CD4-positive, alpha-beta memory T cell (primary cell): ENCODE measurements at places on chromosomes 12 and 14. TPM values are rescaled to one million over a fixed set of nuclear protein-coding genes. Genes with fewer than 3 reads are reported as not detected.
A peak's percentile ranks its signal among the peaks of the same experiment; 100 is the strongest.

DNA sequence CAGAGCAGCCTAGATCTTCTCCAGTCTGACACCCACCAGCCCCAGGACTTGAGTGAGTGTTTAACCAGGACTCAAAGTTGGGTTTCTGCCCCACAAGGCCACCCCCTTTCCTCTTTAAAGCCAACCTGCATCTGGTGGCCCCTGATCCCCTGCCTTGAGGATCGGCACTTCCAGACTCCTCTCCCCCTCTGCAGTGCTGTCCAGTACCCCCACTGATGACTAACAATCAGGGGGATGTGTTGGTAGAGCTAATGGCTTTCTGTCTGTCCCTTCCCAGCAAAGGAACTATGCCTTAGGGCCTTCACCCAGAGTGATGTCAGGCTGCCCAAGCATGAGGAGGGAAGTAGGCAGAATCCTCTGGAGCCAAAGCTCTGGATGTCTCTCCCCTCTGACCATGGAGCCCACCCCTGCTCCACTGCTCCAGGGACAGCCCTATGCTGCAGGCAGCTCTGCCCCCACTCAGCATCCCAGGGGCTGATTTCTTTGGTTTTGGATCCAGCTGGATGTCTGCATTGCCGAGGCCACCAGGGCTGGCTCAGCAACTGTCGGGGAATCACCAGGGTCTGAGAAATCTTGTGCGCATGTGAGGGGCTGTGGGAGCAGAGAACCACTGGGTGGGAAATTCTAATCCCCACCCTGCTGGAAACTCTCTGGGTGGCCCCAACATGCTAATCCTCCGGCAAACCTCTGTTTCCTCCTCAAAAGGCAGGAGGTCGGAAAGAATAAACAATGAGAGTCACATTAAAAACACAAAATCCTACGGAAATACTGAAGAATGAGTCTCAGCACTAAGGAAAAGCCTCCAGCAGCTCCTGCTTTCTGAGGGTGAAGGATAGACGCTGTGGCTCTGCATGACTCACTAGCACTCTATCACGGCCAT lies 42.9 kb downstream of the DAD1 start:
- DNase-seq, result peak; percentile 71
- peak overlapping the region; percentile 72 for H3K27ac ChIP-seq
- H3K27me3 ChIP-seq, result no peaks in the 10 kb centered on the region
- peaks cover 99% of the 10 kb centered on the region for H3K4me1 ChIP-seq
- peaks cover 89% of the 10 kb centered on the region for H3K36me3 ChIP-seq

GRCh38 chr12:101619858-101620761 lies 25.3 kb downstream of the MYBPC1 start:
- no peaks in the 10 kb centered on the region for H3K27me3 ChIP-seq
- H3K36me3 ChIP-seq, result no peaks in the 10 kb centered on the region
- peaks cover 9% of the 10 kb centered on the region for H3K4me1 ChIP-seq
- H3K4me3 ChIP-seq, result no peak overlapping the region
- DNase-seq, result no peak

- no peak overlapping the region for H3K27ac ChIP-seq
- H3K4me1 ChIP-seq, result no peaks in the 10 kb centered on the region
- H3K27me3 ChIP-seq, result no peaks in the 10 kb centered on the region
- DNase-seq, result no peak
- no peak overlapping the region for H3K4me3 ChIP-seq
Observed at GRCh38 chr12:25859976-25860375, 98.5 kb upstream of the RASSF8 start.

Gene BHLHE41
- 0.55 TPM for total RNA-seq

- no peak overlapping the region for H3K4me3 ChIP-seq
- H3K36me3 ChIP-seq, result no peaks in the 10 kb centered on the region
- H3K4me1 ChIP-seq, result no peaks in the 10 kb centered on the region
- no peaks in the 10 kb centered on the region for H3K27me3 ChIP-seq
- no peak for DNase-seq
- H3K27ac ChIP-seq, result no peak overlapping the region
Observed at GRCh38 chr12:107448198-107448597, 237.4 kb upstream of the PWP1 start.

- no peak overlapping the region for H3K4me3 ChIP-seq
- H3K27me3 ChIP-seq, result no peaks in the 10 kb centered on the region
- no peak for DNase-seq
- no peak overlapping the region for H3K27ac ChIP-seq
- H3K4me1 ChIP-seq, result no peaks in the 10 kb centered on the region
- H3K36me3 ChIP-seq, result no peaks in the 10 kb centered on the region
Observed at GRCh38 chr12:70534466-70534865, 102.8 kb downstream of the PTPRB start.

Gene DIP2B
- 29.1 TPM for total RNA-seq

- no peaks in the 10 kb centered on the region for H3K36me3 ChIP-seq
- DNase-seq, result no peak
- H3K4me3 ChIP-seq, result no peak overlapping the region
- peak overlapping the region; percentile 66 for H3K27ac ChIP-seq
Observed at GRCh38 chr14:73745571-73746519, 31.7 kb upstream of the PNMA1 start.

GRCh38 chr14:61628016-61628725 lies 67.1 kb upstream of the HIF1A start:
- H3K4me3 ChIP-seq, result no peak overlapping the region
- H3K4me1 ChIP-seq, result no peaks in the 10 kb centered on the region
- H3K27ac ChIP-seq, result no peak overlapping the region
- no peak for DNase-seq

- peak overlapping the region; percentile 14 for H3K27ac ChIP-seq
- peaks cover 7% of the 10 kb centered on the region for H3K36me3 ChIP-seq
- peaks cover 46% of the 10 kb centered on the region for H3K4me1 ChIP-seq
Observed at GRCh38 chr12:130868412-130868811, 3.5 kb upstream of the RAN start.

- H3K4me3 ChIP-seq, result no peak overlapping the region
Observed at GRCh38 chr12:76156314-76156713, 71.8 kb upstream of the NAP1L1 start.

GRCh38 chr14:50677527-50678063 lies 9.5 kb upstream of the SAV1 start:
- H3K27ac ChIP-seq, result no peak overlapping the region
- no peaks in the 10 kb centered on the region for H3K36me3 ChIP-seq
- no peak for DNase-seq
- no peaks in the 10 kb centered on the region for H3K27me3 ChIP-seq
- H3K4me1 ChIP-seq, result no peaks in the 10 kb centered on the region
- H3K4me3 ChIP-seq, result no peak overlapping the region

DNA sequence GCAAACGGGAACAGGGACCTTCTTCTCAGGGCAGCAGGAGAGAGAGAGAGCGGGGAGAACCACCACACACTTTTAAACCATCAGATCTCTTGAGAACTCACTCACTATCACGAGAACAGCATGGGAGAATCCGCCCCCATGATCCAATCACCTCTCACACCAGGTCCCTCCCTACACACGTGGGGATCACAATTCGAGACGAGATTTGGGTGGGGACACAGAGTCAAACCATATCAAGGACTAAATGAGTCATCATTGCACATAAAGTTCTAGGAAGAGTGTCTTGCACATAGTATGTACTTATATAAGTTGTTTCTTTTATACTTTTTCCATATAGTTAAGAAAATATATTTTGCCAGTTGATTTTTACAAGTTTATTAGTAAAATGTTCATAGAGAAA lies 17.6 kb upstream of the NTN4 start:
- H3K4me1 ChIP-seq, result no peaks in the 10 kb centered on the region
- H3K27me3 ChIP-seq, result no peaks in the 10 kb centered on the region
- H3K27ac ChIP-seq, result no peak overlapping the region
- H3K4me3 ChIP-seq, result no peak overlapping the region

Gene CPM
- 3.1 TPM for total RNA-seq

DNA sequence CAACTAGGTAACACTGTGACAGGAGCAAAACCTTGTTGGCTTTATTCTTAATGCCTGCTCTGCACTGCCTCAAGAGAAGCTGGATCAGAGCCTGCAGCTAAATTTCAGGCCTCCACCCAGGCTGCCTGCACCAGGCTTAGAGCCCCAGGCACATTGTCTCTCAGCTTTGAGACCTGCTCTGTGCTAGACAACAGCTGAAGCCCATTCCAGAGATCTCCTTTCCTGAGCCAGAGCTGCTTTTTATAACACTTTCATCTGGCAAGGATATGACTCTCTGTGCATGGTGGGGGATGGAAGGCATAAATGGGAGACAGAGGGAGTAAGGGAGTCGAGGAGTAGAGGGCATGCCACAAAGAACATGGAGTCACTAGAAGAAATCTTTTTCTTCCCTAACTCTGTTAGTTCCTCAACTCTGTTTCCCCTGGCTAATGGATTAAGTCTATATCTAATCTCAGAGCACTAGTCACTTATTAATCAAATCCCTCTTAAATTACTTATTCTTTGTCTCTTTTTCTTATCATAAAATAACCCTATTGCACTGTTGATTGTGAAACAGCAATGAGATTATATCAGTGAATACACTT lies 27.1 kb upstream of the LUM start:
- H3K27me3 ChIP-seq, result no peaks in the 10 kb centered on the region
- no peaks in the 10 kb centered on the region for H3K4me1 ChIP-seq
- no peak overlapping the region for H3K4me3 ChIP-seq
- no peak overlapping the region for H3K27ac ChIP-seq

- H3K36me3 ChIP-seq, result peaks cover 59% of the 10 kb centered on the region
- peaks cover 11% of the 10 kb centered on the region for H3K4me1 ChIP-seq
- DNase-seq, result no peak
- H3K27me3 ChIP-seq, result no peaks in the 10 kb centered on the region
- H3K27ac ChIP-seq, result no peak overlapping the region
- H3K4me3 ChIP-seq, result no peak overlapping the region
Observed at GRCh38 chr14:24207104-24207551, 1.6 kb downstream of the TSSK4 start.

Gene NRXN3
- not detected for total RNA-seq

Gene SGPP1
- 12.2 TPM for total RNA-seq

- H3K36me3 ChIP-seq, result no peaks in the 10 kb centered on the region
- H3K4me3 ChIP-seq, result no peak overlapping the region
- no peaks in the 10 kb centered on the region for H3K4me1 ChIP-seq
- no peak overlapping the region for H3K27ac ChIP-seq
- H3K27me3 ChIP-seq, result no peaks in the 10 kb centered on the region
Observed at GRCh38 chr14:62445570-62445969, 599.7 kb downstream of the KCNH5 start.

Gene RHEBL1
- 2.7 TPM for total RNA-seq

Gene TAS2R7
- total RNA-seq, result not detected

GRCh38 chr12:2639020-2639298 lies 155.8 kb upstream of the FKBP4 start:
- peaks cover 5% of the 10 kb centered on the region for H3K27me3 ChIP-seq
- no peaks in the 10 kb centered on the region for H3K36me3 ChIP-seq
- DNase-seq, result no peak
- no peak overlapping the region for H3K27ac ChIP-seq
- no peak overlapping the region for H3K4me3 ChIP-seq

- no peak overlapping the region for H3K4me3 ChIP-seq
- H3K4me1 ChIP-seq, result peaks cover 7% of the 10 kb centered on the region
- H3K27me3 ChIP-seq, result no peaks in the 10 kb centered on the region
- no peak for DNase-seq
- H3K36me3 ChIP-seq, result no peaks in the 10 kb centered on the region
Observed at GRCh38 chr12:109115404-109115757, 1.0 kb upstream of the ACACB start.

DNA sequence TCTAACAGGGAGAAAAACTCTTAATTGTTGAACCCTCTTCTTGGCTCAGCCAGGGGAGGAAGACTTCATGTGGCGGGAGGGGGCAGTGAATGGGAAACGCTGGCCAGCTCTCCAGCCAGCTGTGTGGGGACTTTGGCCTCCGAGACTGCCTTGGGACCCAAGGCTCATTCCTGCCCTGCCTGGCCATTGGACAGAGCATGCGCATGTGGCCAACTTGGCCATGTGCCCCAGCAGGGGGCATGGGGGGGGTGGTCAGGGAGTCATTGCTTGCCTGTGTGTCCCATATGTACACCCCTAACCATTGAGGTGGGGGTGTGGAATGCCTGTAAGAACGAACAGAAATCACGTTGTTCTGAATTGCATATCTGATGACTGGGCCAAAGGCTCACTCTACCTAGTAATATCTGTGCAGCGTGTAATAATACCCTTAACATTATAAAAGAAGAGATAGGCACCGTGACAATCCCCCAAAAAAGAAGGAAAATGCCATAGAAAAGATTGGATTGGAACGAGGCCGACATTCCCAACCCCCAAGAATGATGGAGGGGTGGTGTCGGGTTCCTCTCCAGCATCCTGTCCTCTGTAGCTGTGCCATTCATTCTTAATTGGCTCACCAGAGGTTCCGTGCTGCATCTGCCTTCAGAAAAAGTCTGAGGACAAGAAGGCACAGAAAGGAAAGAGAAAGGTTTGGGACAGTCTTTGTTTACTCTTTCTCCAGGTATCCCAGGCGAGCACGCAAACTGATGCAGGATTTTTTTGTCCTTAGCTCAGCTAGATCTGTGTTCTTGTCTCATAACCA lies 3.5 kb upstream of the FAR2 start:
- H3K27ac ChIP-seq, result no peak overlapping the region
- H3K36me3 ChIP-seq, result no peaks in the 10 kb centered on the region
- H3K4me3 ChIP-seq, result no peak overlapping the region

DNA sequence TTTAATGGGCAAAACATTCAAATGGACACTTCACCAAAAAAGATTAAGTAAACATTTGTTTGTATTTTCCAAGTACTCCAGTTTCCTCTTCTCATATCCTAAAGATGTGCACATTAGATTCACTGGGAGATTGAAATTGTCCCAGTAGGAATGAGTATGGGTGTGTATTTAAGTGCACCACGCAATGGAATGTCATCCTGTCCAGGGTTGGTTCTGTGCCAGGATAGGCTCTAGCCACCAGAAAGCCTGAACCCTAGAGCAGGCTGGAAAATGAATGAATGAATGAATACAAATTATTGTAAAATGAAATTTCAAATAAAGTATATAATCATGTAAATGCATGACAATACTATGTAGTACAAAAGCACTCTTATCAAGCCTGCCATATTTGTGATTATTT lies 14.0 kb downstream of the CEP83 start:
- no peak for DNase-seq
- H3K27me3 ChIP-seq, result no peaks in the 10 kb centered on the region
- H3K27ac ChIP-seq, result no peak overlapping the region
- H3K4me3 ChIP-seq, result no peak overlapping the region

DNA sequence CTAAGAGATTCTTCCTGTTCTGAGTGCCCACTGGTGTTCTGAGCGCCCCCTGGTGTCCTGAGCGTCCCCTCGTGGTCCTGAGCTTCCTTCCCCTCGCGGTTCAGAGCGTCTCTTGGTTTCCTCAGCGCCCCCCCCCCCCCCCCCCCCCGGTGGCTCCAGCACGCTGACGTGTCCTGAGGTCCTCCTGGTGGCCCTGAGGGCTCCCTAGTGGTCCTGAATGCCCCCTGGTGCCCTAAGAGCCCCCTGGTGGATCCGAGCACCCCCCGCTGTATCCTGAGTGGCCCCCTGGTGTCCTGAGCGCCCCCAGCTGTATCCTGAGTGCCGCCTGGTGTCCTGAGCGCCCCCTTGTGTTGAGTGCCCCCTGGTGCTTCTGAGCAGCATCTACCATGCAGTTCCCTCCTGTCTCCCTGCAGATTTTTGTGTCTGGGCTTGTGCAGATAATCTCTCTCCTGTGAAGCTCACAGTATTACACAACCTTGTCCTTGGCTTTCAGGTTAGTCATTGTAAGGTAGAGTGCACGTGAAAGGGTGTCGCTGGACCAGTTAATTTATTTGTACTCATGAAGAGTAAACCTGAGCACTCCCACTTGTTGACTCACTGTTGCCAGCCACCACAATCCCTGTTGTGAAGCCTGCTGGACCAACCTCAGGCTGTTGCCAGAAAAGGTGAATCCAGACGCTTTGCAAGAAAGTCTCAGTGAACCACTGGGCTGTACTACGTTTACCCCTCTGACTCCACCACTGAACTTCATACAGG lies 1168.4 kb downstream of the TMEM121 start:
- H3K27ac ChIP-seq, result no peak overlapping the region
- no peak overlapping the region for H3K4me3 ChIP-seq
- H3K36me3 ChIP-seq, result no peaks in the 10 kb centered on the region
